ENCODE measurements at places on chromosomes 3 and 15.

DNA sequence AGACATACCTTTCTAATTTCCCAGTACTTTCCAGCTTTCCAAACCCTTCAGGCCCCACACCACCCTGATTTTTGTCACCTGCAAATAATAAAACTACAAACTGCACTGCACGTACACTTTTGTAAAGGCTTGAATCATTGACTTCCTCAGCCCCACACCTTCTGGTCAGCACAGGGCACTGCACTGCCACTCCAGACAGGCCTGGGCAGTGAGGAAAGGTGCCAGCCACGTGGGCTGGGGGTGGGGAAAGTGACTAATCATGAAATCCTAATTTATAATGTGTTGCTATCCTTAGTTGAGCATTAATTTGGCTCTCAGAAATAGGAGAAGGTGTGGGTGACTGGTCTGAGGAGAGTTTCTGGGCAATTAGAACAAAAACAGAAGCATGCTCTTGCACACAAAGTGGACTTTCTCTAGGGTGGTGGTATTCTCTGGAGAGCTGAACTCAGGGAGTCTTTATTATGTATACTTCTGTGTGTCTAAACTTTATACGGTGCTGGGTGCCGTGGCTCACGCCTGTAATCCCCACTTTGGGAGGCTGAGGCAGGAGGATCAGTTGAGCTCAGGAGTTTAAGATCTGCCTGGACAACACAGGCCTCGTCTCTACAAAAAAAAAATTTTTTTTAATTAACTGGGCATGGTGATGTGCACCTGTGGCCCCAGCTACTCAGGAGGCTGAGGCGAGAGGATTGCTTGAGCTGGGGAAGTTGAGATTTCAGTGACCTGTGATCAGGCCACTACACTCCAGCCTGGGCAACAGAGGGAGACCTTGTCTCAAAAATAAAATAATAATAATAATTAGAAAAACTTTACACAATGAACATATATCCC lies 58.2 kb upstream of the FLNB start:
- DNase-seq, result no peak

DNA sequence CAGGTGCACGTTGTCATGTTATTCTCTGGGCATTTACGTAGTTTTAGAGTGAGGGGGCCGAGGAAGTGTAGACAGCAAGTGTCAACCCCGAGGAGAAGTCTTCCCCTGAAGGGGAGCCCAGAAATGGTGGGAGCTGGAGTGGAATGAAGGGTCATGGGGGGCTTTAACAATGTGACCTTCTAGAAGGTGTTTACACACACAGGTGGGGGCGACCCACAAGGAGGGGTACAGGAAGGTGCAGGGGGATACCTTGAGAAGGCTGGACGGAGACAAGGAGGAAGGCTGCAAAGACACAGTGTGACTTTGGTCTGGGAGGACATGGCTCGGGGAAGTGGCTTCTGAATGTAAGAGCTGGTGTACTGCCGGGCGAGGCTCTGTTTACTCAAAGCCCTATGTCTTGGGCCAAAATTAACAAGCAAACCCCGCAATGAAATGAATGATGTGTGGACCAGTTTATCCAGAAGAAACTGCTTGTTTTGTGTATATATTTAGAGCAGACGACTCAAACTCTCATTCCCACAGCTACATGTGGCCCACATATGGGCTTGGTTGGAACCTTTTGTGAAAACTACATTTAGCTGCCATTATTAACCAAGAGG lies 18.7 kb downstream of the TRPM1 start:
- no peak for DNase-seq

DNA sequence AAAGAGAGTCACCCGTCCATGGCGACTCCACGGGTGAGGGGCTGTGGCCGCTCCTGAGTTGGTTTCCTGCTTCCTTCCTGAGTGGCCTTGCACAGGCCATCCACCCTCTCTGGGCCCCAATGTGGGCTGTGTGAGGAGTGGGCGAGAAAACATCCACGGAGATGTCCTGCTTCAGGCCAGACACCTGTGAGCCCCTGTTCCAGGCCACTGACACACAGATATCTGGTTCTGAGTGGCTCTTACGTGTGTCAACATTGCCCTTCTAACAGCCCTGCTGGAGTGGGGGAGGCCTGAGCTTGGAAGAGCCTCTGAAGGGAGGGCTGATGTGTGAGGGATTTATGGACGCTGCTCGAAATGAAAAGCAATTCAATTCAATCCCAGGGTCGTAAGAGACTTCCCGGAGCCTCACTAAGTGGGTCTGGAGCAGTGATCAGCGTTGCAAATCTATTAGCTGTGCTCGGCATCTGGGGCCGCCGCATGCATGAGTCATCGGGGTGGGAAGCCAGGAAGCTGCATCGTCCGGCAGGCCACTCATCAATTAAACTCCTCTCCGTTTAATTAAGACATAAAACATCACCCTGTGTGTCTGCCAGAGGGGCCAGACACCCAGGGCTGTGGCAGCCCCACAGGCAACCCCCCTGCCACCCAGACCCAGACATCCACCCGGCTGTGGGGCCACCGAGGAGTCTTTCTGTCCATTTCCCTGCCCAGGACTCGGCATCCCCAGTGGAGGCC lies 20.0 kb upstream of the PRR23E start:
- peak; percentile 11 for DNase-seq

DNA sequence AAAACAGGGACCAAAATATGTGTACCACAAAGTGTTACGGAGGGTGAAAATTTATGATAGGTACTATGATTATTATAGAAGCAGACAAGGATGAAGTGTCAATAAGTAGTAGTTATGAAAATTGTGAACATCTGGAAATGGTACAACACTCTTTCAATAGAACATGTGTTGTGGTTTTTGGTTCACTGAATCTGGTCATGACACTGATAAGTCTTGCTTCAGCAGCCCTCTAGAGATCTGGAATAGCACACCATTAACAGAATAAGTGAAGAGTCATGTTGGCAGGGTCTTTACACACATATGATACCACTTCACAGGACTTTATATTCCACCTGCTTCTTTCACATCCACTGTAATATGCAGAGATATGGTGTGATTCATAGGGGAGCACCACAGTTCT lies 985.2 kb upstream of the SEMA6D start:
- no peak for DNase-seq

DNA sequence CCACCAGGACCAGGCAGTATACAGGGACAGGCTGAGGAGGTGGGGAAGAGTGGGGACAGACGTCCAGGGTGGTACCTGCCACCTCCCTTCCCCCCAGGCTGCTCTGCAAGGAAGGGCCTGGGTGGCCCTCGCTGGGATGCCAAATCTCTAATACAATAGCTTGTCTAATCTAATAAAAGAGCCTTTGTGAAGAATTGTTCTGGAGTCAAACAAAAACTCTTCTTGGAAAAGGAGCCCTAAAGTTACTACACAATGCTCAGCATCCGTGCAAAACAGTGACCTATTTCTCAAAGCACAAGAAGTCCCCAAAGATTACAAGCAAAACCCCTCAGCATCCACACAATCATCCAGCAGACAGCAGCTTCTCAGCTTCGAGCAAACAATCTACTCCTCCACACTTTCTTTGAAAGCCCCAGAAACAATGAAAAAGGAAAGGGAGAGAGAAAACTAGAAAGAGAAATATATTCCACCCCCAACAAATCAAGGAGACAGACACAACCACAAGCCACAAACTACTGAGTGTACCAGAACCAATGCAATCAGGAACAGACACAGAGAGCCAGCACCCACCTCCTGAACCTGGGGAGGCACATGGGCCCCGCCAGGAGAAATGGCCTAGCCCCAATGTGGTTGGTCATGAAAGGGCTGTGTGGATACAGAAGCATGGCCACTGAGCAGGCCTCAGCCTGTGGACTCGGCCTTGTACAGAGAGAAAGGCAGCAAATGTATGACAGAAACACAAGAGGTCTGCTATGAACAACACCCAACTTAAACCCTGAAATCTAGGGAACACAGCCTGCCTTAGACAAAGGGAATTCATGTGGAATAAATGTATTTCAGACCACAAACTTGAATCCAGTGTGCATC lies 177.1 kb upstream of the CHRNA7 start:
- no peak for DNase-seq

- DNase-seq, result no peak
Observed at GRCh38 chr3:177308911-177309310, 111.6 kb upstream of the TBL1XR1 start.

GRCh38 chr15:101288905-101289513 lies 6.0 kb downstream of the SNRPA1 start:
- no peak for DNase-seq

DNA sequence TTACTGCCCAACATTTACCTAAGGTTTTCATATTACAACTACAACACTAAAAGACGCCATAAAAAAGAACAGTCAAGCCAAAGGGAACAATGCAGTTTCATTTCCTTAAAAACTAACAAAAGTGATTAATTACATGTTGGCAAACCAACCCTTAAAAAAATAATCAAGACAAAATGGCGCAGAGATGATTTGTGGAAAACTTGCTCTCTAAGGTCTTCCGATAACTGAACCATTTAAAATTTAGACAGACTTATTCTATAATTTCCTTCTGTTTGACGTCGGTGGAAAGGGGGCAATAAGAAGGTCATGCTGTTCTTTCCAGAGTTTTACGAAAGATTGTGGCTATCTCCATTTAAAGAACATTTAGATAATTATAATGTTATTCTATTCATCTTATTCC lies 87.6 kb downstream of the RYK start:
- DNase-seq, result no peak

DNA sequence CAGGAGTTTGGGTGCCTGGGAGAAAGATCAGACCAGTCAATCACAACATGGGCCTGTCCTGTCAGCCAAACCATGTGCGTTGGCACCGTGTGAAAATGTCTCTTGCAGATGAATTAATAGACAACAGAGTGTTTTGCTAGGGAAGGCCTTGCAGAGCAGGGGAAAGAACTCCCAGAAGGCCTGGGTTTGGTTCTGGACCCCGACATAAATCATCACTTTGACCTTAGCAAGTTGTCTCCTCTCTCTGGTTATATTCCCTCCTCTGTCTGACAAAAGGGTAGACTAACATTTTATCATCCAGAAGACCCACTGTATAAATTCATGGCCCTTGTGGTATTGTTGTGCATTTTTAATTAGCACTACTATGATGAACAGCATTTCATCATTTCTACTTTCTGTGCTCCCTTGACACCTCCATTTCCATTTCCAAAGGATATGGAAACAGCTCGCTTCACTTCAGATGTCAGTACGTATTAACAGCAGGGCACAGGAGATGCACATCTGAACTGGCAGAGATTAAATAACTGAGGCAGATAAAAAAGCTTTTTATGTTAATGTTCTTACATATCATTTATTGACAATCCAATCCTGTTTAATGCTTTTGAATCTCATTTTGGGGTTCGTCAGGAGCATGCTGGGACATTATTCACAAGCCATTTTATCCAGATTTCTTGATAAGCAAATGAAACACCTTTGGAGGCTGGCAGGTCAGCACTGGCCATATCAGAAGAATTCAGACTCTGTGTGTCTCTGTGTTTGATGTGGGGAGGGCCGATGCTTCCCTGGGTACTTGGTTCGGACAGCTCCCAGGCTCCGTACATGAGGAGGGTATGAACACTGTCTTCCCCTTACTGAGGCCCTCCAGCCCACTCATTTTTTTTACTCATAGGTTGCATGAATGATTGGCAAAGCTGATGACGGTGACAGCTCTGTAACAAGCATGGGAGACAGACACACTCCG lies 28.2 kb upstream of the IL12A start:
- DNase-seq, result no peak

DNA sequence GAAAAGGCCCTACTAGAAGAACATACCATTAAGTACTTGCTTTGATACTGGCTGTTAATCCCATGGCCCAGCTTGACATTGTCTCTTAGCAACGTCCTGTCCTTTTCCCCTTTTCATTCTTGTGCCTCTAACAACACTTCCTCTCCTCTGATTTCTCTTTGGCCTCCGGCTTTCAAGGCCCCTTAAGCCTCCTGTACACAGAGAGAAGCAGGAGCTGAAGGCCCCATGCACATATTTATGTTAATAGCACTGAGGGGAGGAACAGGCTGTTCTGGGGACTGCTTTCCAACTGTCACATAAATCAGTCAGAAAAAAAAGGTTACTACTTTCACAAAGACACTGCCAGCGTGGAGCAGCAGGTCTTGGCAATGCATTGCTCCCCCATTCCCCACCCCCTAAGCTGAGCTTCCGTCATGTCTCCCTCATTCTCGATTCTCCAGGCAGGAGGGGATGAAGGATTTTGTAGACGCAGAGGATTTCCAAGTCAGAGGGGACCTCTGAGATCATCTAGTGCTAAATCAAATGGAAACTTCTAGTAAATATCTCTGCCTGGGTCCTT lies 257.4 kb upstream of the ADAMTS9 start:
- DNase-seq, result no peak

DNA sequence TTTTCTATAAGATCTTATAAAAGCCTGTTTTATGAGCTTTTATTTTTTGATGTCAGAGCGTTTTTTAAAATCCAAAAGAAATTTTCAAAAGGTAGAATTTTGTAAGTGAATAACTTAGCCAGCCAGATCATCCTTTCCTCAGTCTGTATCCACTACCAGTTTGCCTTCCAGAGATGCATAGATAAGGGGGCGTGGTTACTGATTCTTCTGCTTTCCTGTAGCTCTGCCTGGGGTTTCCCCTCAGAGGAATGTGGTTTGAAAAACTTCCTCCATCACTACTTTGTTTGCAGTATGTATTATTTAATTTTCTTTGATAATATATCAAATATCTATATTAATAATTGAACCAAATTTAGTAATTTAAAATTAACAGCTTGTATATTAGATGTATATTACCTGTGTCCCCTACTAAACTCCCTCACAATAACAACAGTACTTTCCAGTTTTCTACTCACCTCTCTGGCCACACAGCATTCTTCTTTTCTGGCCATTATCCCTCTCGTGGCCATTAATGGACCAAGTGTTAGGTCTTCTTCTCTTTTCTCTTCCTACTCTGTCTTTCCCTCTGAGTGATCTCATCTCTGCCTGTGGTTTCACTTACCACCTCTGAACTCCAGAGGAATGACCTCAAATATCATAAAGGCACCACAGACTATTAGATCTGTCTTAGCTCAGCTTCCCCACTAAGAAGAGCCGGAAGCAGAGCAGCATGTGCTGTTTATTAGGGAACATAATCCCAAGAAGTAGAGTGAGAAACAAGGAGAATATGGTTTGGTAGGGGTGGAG lies 239.7 kb downstream of the UBE2E2 start:
- DNase-seq, result no peak

DNA sequence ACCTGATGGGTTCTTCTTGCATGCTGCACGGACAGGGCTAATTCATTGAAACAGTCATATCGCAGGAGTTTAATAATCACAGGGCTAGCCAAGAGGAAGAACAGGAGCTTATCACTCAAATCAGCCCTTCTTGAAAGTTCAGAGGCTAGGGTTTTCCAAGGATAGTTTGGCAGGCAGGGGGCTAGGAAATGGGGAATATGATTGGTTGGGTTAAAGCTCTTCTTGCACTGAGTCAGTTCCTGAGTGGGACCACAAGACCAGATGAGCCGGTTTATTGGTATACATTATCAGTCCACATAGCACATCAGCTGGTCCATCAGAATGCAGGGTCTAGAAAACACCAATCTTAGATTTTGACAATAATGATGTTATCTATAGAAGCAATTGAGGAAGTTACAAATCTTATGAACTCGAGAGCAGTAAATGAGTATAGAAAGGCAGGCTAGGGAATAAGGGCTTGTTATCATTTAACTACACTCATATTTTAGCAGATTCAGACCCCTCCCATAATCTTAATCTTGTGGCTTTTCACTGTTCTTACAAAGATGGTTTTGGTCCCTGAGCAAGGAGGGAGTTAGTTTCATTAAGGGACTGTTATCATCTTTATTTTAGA lies 58.1 kb upstream of the SLC25A36 start:
- DNase-seq, result no peak

- no peak for DNase-seq
Observed at GRCh38 chr3:48651771-48652170, 10.9 kb downstream of the CELSR3 start.
